ENCODE measurements at places on chromosomes 7 and 10. TPM values are rescaled to one million over a fixed set of nuclear protein-coding genes. Genes with fewer than 3 reads are reported as not detected.
A peak's percentile ranks its signal among the peaks of the same experiment; 100 is the strongest.

DNA sequence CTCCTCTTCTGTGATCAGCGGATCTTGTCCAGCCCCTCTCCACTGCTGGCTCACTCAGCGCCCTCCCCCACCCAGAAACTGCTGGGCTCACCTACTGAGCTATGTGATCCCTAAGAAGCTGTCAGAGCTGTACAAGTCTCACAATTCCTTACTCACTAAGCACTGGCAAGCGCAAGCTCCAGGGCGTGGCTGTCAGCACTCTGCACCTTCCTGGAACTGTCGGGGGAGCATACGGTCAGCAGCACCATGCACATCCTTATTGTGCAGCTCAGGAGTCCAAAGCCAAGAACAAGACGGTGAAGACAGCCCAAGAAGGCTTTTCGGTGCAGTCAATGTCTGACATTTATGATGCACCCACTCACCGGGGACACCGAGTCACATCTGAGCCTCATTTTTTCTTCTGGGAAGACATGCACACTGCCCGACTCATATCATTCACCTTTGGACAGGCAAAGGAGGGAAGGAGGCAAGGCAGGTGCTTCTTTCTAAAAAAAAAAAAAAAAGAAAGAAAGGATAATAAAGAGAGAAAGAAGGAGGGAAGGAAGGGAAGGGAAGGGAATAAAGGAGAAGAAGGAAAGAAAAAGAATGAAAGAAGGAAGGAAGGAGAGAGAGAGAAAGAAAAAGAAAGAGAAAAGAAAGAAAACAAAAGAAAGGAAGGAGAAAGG lies 56.3 kb downstream of the ASB13 start:
- DNase-seq, result peak; percentile 13

DNA sequence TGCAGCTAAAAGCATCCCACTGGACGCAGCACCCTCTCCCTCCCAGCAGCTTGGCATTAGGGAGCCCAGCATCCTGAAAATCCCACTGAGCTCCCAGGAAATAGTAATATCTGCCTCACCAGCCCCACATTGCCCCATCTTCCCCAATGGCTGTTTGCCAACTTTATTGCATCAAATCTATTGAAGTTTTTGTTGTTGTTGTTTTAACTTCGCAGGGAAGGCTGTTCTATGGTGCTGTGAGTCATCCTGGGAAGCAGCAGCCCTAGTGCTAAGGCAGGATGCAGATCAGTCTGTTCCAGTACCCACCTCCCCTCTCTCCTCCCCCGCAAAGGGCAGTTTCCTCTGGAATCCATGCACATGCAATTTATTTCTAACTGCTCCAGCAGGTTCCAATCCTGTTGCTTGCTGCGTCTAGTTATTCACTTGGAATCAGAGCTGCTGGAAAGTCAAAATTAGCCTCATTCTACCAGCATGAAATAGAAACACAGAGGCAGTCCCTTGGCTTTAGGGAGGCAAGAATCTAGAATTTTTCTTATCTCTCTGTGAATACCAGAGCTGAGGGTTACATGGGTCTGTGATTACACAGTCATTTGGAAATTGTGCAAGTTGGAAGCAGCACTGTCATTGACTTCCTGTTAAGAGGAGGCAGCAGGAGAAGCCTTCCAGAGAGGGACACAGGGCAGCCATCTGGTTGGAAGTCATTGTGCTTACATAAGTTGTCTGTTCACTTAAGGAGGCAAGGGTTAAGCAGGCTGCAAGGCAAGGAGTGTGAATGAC lies 115.9 kb upstream of the CACUL1 start:
- DNase-seq, result no peak

GRCh38 chr10:124530215-124530665 lies 68.6 kb downstream of the LHPP start:
- peak; percentile 95 for DNase-seq

The PRKCQ gene
- total RNA-seq, result 0.16 TPM
